ENCODE measurements at places on chromosomes 16 and 17. TPM values are rescaled to one million over a fixed set of nuclear protein-coding genes. Genes with fewer than 3 reads are reported as not detected.

Gene TEX19
- not detected for total RNA-seq

- DNase-seq = no peak
Measured at GRCh38 chr17:75778861-75779249, 5.8 kb upstream of the UNK start.

DNA sequence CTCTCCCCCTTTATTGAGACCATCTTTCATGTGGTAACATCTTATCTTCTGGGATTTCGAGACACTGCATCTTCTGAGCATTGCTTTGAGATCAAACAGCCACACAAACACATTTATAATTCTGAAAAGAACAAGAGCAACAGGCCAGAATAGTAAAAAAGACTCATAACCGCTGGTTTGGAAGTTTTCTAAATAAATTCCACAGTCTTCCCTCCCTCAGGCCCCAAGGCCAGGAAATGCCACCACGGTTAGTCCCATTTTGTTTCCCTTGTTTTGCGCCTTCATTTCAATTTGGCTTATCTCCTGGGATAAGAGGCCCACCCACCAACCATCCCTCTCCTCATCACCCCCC is 25.3 kb downstream of the LITAF start:
- DNase-seq = peak; percentile 77

DNA sequence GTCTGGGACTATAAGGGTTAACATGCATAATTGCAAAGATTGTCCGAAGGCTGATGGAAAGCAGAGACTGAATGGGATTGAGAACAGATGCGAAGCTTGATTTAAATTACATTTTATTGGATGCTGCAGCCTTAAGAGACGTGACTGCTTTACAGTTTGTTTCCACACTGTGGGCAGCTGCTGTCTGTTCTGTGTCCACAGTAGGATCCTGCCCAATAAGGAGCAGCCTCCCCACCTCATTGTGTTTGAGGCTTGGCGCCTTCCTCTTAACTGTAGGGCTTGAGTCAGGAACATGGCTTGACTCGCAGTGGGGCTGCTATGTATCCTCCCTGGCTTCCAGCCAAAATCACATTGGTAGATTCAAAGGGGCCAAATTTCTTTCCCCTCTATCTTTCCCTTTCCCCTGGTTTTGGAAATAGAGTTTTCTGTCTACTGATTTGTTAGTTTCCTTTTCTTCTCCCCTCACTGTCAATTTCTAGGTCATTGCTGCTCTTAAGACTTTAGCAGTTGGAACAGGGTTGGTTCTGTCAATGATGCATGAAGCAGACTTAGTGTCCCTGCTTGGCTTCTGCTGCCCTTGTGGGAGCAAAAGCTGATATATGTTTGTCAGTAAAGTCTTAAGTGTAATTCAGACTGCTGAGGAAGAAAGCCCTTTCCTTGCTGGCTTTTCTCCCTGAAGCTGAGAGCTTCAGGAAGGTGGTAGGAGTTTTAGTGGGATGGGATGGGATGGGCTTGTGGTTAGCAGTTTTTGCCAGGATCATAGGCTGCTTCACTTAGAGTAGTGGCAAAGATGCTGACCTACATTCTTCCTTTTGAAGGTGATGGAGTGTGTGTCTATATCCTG is 5.0 kb upstream of the RARA start:
- DNase-seq = peak; percentile 61

DNA sequence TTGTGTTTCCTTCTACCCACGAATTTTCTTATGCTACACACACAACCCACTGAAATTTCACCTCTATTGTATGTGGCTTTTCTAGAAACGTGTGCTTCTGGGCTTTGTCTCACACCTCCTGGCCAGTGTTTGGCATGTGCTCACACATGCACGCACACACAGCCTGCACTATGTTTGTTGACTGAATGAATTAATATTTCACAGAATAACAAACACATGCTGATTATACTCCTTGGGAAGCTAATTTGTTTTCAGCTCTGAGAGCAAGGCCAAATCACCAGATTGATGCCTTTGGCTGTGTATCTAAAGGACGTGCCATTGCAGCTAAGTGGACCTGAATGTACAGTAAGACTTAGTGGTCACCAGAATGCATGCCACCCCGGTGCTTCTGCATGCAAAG is 210.7 kb downstream of the WWOX start:
- no peak for DNase-seq

All from M059J (cell line).